ENCODE measurements at places on chromosomes 3 and 15. TPM values are rescaled to one million over a fixed set of nuclear protein-coding genes. Genes with fewer than 3 reads are reported as not detected.
A peak's percentile ranks its signal among the peaks of the same experiment; 100 is the strongest.

Gene CCDC9B
- 71.4 TPM for total RNA-seq

GRCh38 chr3:46214751-46215352 lies 6.7 kb upstream of the CCR1 start:
- peak; percentile 84 for DNase-seq

DNA sequence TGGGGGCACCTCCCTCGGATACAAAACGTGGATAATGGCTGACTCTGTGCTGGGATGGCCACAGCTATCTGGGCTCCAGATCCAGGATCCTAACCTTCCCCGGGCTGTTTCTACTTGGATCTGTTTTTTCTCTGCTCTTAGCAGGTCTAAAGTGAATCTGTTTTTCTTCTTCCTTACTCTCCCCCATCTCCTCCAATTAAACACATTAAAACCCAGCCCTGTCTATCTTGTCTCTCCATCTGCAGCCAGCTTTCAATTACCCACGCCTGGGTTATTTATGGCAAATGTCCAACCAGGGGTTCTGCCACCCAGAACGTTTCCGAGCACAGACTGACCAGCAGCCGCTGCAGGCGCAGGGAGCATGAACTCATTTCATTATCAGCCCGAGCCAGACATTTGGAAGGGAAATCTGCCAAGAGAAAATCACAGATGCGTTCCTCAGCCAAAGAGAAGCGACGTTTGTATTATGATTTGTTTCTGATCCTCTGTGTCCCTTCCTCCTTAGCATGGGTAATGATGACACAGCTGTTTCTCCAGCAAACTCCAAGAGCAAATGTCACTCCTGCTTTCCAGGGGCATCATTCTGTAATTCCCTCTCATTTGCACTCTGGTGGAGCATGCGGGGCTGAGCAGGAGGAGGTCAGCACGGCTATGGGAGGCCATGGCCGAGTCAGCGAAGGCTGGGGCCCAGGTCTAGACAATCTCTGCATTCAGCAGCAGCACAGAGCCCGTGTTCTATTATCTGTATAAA lies 42.0 kb downstream of the UMPS start:
- DNase-seq: no peak

GRCh38 chr3:114043205-114043604 lies 13.1 kb downstream of the CCDC191 start:
- no peak for DNase-seq

DNA sequence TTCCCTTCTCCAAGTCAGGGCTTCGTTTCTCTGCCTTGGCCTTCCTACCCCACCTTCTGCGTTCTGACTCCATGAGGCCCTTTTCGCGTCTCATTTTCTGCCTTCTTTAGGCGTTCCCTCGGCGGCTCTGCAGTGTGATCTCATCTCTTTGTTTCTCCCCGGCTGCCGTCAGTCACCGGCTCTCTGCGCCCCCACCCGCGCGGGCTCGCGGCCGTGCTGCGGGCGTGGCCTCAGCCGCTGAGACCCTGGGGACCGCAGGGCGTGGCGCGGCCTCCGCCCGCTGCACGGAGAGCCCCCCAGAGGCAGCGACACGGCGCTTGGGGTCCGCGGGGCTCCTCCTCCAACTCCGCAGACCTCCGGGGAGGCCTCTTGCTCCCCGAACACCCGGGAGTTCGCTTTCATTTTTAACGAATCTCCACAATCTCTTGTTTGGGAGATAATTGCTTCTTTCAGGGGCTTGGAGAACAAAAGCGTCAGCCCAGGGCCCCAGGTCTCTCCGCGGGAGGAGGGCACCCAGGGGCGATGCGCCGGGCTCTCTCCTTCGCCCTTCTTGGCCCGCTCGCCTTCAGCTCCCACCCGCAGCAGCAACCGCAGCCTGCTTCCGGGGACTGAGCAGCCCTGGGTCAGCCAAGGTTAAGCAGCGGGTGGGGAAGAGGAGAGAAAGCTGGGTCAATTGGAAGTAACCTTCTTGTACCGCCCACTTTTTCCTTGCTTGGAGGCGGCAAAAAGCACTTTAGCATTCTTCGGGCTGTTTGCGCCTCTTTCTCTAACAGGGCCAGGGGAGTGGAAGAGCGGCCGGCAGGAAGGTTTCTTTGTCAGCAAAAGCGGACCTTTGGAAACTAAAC lies 35.2 kb downstream of the GAP43 start:
- peak; percentile 83 for DNase-seq
